Stimulated activated CD8-positive, alpha-beta memory T cell treated with anti-CD3 and anti-CD28 coated beads, Interleukin-4, amount 100 ng/mL, for 1 hour (primary cell): ENCODE measurements at places on chromosomes 16 and 17.

- DNase-seq, result no peak
Observed at GRCh38 chr16:16884451-16884850, 505.5 kb downstream of the NPIPA7 start.

DNA sequence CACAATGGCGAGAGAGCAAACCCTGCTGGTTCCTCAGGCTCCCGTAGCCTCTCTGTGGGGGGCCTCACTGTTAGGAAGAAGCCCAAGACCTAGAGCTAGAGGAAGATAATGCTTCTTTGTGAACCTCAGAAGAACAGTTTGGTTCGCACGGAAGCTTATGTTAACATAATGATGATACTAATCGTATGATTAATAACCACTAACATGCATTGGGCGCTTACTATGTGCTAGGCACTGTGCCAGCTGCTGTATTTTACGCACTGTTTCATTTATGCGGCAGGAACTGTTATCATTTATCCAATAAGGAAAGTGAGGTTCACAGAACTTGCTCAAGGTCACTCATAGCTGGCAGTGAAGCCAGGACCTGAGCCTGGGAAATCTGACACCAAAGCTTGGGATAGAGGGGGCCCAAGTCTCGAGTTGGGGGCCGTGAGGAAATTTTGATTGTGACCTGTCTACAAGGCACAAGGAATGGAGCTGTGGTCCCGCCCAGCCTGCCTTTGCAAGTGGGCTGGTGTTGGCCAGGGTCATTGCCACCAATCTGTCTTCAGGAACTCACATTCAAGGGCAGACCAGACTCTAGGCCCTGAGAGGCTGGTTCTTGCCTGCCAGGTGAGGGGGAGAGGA, 6.8 kb downstream of the PRCD start:
- DNase-seq, result no peak

- DNase-seq, result no peak
Observed at GRCh38 chr17:64499805-64500486, 3.1 kb upstream of the POLG2 start.

GRCh38 chr17:81608082-81608481, 28.8 kb downstream of the NPLOC4 start:
- no peak for DNase-seq

GRCh38 chr17:81086789-81087551, 52.0 kb downstream of the BAIAP2 start:
- DNase-seq, result no peak

GRCh38 chr16:50816901-50817555, 75.1 kb downstream of the CYLD start:
- DNase-seq, result no peak
